Activated CD8-positive, alpha-beta memory T cell treated with anti-CD3 and anti-CD28 coated beads for 1 hour (primary cell): ENCODE measurements at places on chromosomes 12 and 14.

GRCh38 chr14:69573831-69574262 is 824 bp downstream of the CCDC177 start:
- no peak for DNase-seq

GRCh38 chr12:124509676-124510300 is 57.6 kb downstream of the NCOR2 start:
- DNase-seq: no peak

DNA sequence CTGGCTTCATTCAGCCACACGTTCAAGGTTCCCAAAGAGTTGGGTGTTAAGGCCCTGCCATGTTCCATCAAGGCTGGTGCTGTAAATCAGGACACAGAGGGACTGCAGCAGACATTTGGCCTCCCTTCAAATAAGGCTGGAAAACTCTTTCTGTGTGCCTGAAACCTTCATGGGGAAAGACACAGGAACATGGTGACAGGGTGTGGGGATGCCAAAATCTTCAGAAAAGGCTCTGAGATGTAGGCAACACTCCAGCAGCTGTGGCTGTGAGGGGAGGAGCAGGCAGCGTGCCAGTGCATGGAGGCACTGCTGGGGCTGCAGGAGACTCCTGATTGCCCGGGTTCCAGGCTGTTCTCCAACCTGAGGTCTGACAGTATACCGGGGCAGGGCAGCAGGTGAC is 15.0 kb downstream of the POMT2 start:
- DNase-seq: no peak

DNA sequence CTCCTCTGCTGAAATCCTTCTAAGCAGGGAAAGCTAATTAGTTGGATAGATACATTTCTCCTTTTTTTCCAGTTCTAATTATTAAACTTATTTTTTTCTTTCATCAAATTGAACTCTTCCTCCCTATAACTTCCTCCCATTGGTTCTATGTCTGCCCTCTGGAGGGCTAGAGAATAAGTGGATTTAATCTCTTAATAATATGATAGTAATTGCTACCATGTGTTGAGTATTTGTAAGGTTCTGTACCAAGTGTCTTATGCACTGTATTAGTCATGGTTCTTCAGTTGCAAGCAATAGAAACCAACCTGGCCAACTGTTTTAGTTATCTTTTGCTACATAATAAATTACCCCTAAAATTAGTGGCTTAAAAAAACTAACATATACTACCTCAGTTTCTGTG is 190.5 kb upstream of the PLXNC1 start:
- no peak for DNase-seq

DNA sequence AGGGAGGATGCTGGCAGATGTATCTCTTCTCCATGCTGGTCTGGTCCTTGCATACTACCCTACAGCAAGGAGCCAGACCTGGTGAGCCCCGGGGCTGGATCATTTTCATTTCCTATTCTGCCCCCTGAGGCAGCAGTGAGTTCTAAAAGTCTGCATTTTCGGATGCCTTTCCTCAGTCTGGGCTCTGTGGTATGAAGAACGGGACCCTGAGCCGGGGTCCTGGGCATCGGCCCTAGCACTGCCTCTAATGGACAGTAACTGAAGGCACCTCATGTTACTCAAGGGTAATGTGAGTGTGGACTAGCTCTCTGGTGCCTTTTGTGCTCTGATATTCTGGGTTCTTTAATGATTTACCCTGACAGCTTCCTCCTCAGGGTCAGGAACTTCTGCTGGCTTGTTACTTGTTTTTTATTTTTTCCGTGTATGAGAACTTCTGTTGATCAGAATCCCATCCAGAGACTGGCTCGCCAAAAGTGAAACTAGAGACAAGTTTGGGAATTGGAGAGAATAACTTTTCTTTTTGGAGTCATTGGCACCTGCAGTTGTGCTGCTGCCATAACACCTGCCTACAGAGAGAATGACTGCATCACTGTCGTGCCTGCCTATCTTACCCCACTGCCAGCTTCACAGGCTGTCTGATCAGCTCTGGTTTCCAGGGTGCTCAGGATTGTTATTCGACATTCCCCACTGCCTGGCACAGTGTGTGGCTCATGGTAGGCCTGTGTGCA is 62.3 kb downstream of the SUSD6 start:
- DNase-seq: no peak

DNA sequence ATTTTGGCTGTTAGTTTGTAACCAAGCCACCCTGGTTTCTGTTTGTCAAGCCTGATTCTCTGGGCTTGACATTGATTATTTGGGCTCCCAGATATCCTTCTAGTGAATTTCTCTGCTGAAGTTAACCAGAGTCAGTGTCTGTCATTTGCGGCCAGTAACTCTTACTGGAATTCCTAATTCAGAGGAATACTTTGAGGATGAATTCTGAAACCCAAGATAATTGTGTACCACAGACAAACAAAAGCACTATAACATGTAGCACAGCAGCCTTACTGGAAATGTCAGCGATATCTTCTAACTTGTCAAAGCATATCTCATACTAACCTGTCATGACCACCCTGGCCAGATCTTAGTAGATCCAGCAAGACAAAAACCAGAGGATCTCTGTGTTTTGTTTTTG is 84.4 kb upstream of the HIF1A start:
- no peak for DNase-seq

- DNase-seq: no peak
Measured at GRCh38 chr14:65838565-65838964, 426.0 kb downstream of the FUT8 start.

DNA sequence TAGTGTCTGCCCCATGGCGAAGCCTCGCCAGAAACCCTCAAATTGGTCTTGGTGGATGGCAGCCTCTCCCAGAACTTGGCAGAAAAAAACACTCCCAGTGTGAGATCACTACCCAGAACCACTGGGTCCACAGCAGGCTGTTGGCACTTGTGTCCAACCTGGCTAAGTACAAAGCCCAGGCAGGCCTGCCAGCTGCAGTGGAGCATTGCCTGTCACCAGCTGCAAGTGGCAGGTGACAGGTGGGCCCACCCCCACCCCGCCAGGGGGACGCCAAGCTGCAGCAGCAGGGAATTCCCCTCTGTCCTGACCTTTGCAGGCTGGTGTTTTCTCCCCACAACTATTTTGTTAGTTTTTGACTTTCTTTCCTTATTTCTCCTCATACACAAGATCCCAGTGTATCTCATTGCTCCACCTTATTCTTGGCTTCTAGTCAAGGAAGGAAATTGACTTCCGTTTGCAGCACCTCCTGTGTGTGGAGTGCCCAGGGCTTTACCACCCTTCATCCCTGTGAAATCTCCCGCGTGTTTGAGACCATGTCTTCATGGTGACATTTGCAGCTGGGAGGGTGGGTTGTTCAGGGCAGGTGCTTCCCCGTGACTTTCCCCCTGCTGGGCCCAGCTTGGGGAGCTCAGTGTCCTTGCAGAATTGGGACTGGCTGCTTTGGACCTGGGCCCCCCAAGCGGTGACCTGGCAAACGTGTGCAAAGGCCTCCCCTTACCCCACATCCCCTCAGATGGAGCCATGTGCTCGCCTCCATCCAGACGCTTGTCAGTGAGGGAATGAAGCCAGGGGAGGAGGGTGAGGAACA is 73.8 kb upstream of the RIN3 start:
- DNase-seq: no peak

- DNase-seq: no peak
Measured at GRCh38 chr14:61560323-61560722, 135.0 kb upstream of the HIF1A start.

DNA sequence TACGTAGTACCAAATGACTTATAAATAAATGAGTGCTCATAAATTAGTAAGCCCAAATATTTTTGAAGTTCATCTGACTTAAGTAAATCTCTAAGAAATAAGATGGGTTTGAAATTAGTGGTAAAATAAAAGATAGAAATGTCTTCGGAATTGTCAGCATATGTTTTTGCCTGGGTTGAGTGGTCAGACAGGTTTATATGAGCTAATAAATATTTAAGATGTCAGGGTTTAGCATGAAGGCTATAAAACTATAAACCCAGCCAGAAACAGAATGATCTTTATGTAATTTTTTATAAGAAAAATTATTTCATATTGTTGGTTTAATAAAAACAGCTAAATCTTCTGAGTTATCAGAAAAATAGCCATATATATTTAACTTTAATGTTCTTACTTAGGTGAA is 37.3 kb downstream of the JAG2 start:
- no peak for DNase-seq

- DNase-seq: no peak
Measured at GRCh38 chr14:39434401-39434800, 2.2 kb upstream of the FBXO33 start.

GRCh38 chr12:83102499-83102898 is 415.8 kb downstream of the TMTC2 start:
- DNase-seq: no peak

DNA sequence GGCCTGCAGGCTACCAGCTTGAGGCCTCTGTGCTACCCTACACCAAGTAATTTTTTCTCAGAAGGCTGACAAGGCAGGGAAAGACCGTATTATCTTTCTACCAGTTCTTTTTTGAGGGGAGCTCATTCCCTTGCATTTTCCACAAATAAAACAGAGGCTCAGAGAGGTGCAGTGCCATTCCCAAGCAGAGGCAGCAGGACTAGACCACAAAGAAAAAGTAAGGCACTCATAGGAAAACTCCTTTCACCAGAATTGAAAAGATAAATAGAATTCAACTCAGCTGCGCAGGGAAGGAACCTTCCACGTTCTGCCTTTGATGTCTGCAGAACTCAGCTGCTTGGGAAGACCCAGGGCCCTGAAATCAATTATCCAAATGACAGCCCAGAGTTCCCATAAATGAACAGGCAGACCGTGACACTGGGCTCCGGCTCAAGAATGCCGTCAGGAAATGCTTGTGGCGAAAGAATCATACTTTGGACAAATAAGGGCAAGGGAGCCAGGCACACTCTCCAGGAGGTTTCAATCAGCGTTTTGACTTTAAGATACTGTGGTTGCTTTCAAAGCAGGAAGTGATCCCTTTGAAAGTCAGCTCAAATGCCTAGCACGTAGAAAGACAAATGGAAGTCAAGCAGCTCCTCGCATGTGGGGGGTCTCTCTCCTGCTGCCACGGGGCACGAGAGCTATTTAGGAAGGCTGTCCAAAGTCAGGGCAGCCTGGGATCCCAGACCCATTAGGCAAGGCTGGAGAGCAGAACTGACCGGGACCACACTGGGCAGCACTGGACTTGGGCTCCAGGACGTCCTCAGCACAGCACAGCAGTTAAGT is 14.0 kb downstream of the KCTD10 start:
- no peak for DNase-seq

GRCh38 chr12:88642675-88643431 is 62.6 kb upstream of the KITLG start:
- DNase-seq: no peak

GRCh38 chr14:42804141-42804540 is 1197.5 kb downstream of the LRFN5 start:
- DNase-seq: no peak

- DNase-seq: no peak
Measured at GRCh38 chr12:123938679-123939480, 33.8 kb downstream of the CCDC92 start.

DNA sequence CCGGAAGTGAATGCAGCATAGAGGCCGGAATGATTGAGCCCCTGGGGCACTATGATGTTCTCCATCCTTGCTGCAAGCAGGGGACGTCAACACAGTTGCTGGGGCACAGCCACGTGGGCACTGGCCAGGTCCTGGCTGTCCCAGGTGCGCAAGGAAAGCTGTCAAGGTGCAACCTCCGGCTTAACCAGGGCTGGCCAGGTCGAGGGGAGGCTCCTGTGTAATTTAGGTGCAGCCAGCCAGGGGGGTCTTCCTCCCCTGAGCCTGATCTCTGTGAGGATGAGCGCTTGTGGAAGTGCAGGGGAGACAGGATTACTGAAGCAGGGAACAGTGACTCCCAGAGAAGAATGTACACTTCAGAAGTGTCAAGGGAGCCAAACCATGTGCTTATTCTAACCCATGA is 852.8 kb upstream of the TMEM132C start:
- no peak for DNase-seq

DNA sequence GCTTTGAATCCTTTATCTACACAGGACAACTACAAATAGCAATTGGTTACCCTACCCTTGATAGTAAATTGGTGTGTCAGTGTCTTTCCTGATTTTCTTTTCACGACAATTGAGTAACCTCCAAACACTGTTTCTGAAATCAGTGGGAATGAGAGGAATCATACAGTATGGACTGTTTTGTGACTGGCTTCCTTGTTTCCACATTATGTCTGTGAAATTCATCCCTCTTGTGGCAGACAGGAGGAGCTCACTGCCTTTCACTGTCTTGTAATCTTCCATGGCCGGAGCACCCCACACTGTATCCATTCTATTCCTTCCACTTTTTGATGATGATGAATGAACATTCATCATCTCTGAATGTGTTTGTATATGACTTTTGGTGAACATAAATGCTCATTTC is 164.0 kb upstream of the PZP start:
- no peak for DNase-seq

DNA sequence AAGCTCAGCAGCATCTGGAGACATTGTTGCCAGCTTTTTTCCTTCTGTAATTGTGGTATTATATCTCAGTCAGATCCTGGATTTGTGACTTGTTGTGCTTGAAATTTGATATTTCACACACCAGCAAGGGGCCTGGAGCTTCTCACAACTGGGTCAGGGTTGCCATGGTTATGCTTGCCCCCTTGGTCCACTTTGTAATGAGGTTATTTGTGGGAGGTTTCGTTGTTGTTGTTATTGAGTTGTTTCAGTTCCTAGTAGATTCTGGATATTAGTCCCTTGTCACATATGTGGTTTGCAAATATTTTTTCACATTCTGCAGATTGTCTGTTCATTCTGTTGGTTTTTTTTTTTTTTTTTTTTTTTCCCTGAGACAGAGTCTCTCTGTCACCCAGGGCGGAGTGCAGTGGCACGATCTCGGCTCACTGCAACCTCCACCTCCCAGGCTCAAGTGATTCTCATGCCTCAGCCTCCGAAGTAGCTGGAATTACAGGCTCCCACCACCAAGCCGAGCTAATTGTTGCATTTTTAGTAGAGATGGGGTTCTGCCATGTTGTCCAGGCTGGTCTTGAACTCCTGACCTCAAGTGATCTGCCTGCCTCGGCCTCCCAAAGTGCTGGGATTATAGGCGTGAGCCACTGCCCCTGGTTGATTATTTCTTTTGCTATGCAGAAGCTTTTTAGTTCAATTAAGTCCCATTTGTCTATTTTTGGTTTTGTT is 80.6 kb upstream of the ETV6 start:
- no peak for DNase-seq

GRCh38 chr14:68380329-68380741 is 412.5 kb downstream of the ZFP36L1 start:
- no peak for DNase-seq

- DNase-seq: no peak
Measured at GRCh38 chr12:644818-645552, 18.3 kb downstream of the NINJ2 start.

DNA sequence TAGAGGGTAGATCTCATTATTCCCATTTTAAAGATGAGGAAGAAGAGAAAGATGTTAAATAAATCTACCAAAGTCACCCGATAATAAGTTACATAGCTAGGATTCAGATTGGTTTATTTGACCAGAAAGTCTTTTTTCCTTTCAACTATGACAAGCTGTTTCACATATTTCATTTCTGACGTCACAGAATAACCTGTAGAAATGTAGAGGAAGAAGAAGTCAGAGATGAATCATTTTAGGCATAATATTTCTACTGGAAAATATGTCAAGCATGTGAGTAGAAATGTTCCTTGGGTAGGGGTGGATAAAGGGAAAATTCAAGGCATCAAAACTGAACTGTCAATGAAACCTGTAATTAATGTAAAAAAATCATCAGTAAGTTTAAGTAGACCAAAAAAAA is 107.0 kb downstream of the MGST1 start:
- no peak for DNase-seq

- DNase-seq: no peak
Measured at GRCh38 chr14:50725761-50726160, 57.7 kb upstream of the SAV1 start.
